T-cell (primary cell): ENCODE measurements at places on chromosomes 11 and 22. TPM values are rescaled to one million over a fixed set of nuclear protein-coding genes. Genes with fewer than 3 reads are reported as not detected.

DNA sequence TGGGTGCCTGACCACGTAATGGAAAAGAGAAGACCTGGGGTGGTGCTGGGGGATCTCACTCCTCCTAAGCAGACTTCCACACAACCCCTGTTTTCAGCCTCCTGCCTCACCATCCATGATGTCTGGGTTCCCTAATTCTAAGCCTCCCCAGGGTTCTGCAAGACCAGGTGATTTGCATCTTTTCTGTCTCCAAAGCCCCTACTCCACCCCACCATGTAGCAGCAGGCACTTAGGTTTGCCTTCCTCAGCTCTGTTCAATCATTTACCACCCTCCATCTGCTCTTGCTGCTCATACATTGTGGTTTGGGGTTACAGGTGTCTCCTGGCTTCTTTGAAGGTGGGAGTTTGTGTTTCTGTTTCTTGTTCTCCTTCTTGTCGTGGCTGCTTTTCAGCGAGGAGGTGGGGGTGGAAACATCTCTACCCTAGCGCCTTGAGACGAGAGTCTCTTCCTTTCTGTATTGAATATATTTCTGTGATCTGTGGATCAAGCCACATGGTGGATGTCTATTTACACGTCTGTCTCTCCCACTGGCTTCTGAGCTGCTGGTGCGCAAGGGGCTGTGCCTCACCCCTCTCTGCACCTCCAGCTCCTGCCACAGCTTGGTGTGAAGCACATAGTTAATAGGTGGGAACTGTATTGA is 6.6 kb upstream of the SSTR3 start:
- peak; percentile 72 for DNase-seq

GRCh38 chr11:120601536-120601935 is 90.0 kb downstream of the GRIK4 start:
- no peak for DNase-seq

DNA sequence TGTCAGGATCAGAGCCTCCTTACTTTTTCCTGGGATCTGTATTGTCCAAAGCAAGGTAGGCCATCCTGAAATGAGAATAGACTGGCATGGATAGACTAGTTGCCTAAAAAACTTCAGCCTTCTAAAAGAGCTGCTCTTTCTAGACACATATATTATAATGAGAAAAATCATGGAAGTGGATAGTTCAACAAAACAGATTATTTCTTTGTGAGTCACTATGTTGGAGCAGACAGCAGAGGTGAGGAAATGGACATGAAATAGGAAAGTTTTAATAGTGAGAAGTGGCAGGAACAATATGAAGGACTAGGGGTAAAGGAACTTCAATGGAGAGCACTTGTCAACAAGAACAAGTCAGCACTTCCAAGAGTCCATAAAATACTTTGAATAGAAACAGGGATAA is 101.9 kb upstream of the ANO3 start:
- DNase-seq = no peak

- DNase-seq = no peak
Measured at GRCh38 chr11:10462746-10463300, 7.8 kb downstream of the AMPD3 start.

DNA sequence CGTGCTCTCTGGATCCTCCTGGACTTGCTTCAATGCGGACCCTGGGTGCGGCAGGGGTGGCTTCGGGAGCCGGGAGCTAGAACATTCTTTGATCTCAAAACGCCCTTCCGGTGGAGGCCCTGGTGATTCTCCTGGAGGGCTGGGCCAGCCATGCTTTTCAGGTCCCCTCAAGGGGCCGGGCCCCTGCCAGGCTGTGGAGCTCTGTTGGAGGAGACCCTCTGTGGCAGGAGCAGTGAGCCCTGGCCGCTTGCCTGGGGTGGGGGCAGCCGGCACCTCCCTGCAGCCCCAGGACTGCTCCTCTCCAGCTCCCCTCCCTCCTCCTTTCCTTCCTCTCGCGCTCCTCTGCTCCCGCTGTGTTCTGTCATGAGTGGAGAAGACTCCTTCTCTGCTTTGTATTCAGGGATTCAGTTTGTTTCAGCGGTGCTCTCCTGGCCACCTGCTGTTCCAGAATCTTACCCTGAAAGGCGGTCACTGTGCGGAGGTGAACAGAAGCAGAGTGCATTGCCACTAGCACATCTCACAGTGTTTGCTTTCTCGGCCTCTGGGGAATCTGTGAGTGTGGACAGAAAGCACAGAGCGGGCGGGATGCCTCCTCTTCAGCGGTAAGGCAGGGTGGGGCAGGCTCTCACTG is 289.1 kb downstream of the TBC1D22A start:
- no peak for DNase-seq

DNA sequence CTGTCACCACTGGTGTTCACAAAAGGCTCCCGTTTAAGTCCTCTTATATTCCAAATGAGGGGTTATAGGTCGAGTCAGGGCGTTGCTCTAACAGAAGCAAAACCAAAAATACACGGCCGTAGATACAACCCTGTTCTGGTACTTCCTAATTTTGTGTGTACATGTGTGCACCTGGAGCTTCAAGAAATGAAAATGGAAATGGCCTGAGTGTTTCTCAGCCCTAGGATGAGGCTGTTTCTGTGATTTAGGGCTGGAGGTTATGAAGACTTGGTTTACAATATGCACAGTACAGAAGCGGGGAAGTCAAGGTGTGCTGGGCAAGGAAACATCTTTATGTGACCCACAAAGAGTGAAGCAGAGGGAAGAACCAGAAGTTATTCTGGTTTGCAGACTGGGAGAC is 110.4 kb upstream of the OR4B1 start:
- no peak for DNase-seq

DNA sequence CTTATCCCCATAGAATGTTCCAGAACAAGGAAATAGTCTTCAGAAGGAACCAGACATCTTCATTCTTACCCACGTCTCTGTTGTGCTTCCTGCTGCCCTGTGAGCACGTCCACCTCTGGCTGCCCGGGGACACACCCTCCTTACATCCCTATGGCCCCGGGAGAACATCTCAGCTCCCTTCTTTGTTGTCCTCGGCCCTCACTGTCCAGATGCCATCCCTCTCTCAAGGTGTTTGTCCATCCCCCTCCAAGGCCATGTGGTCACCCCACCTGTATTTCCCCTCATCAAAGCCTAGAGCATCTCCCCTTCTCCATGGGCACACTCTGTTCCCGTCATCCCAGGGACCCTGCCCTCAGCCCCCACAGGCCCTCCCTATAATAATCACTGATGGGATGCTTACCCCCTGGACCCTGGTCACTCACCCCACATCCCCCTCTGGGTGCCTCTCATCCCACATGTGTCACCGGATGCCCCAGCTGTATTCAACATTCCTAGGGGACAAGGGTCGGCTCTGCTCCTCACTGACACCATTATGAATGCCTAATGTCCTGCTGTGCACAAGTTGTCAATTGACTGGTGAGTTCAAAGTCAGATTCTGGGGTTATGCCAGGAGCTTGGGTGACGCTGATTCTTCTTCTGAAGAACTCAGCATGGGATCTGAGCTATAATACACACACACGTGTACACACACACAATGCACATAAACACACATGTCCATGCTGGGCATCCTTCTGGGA is 28.8 kb downstream of the IGLL5 start:
- DNase-seq = no peak

GRCh38 chr11:91835051-91835560 is 389.5 kb upstream of the FAT3 start:
- no peak for DNase-seq

DNA sequence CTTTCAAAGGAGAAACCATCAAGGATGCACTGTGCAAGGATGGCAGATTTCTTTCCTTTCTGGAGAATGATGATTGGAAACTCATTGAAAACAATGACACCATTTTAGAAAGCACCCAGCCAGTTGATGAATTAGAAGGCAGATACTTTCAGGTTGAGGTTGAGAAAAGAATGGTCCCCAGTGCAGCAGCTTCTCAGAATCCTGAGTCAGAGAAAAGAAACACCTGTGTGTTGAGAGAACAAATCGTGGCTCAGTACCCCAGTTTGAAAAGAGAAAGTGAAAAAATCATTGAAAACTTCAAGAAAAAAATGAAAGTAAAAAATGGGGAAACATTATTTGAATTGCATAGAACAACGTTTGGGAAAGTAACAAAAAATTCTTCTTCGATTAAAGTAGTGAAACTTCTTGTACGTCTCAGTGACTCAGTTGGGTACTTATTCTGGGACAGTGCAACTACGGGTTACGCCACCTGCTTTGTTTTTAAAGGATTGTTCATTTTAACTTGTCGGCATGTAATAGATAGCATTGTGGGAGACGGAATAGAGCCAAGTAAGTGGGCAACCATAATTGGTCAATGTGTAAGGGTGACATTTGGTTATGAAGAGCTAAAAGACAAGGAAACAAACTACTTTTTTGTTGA is 9.8 kb downstream of the FAM111A start:
- DNase-seq = no peak

GRCh38 chr11:95085117-95085816 is 4.4 kb upstream of the ENDOD1 start:
- no peak for DNase-seq

The MFRP gene
- total RNA-seq = not detected

The HNRNPUL2 gene
- total RNA-seq = 62.7 TPM

The KCNJ1 gene
- total RNA-seq = not detected
